ENCODE measurements at places on chromosomes 1 and 21.

DNA sequence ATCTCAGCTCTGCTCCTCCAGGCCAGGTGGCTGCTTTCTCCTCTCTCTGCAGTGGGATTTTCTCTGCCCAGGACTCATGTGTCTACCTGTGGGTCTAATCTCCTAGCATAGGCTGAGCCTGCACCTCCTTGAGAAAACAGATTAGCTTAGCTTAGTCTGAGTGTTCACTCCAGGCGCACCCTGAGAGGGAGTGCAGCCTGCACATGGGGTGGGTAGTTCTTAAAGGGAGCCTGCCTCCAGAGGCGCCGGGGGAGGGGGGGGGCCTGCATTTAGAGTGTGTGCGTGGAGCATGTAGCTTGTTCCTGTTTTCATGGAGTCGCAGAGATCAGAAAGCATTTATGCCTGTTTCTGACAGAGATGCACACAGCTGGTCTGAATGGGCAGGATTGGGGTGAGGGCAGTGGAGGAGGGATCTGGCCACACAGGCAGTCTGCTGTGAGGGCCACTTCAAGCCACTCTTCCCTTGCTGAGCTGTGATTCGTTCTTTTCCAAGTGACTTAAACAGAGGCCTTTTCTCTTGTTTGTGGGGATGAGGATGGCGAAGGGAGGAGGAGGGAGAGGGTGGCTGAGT lies 45.2 kb downstream of the GALNT2 start:
- no peak for DNase-seq

GRCh38 chr1:30605441-30605920 lies 117.9 kb downstream of the MATN1 start:
- DNase-seq: no peak

GRCh38 chr1:202023001-202023433 lies 12.6 kb downstream of the ELF3 start:
- no peak for DNase-seq

GRCh38 chr1:237690656-237691055 lies 200.1 kb downstream of the ZP4 start:
- no peak for DNase-seq

DNA sequence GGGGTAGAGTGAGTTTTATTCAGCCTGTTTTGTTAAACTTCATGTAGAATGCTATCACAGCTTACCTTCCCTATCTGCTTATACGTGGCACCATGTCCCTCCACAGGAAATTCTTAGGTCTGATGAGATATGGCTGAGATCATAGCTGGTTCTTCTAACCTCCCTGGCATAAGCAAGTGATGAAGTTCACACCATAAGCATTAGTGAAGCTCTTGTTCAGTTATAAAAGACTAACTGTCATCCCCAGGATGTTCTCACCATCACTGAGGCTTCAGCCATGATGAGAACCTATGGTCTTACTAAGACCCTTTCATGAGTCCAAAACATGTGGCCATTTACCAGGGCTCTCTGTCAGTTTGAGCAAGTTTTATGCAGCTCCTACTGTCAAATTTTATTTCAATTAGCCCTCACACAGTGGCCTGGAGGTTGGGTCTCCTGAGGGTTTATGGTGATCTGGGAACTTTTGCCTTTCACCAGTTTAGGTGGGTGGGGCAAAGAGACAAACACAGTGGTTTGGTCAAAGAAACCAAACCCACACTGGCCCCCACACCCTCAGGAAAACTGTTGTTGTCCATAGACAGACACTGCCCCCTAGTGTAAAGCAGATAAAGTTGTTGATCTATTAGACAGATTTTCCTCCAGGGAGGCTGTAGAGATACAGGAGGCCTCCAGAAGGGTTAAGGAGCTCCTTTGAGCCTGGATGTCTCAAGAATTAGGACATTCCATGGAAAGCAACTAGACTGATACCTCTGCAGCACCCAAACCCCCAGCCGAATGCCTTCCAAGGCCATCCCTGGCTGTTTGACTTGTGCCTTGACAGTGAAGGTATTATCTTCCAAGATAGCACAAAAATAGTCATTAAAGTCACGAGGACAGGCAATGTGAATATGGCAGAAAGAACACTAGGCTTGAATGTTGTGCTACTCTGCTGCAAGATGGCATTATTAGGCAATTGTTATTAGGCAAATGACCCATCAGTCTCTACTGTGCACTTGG lies 5.0 kb downstream of the SLC22A15 start:
- DNase-seq: no peak

- DNase-seq: no peak
Observed at GRCh38 chr21:32457962-32458361, 45.5 kb downstream of the EVA1C start.

GRCh38 chr1:43430831-43431230 lies 22.9 kb downstream of the HYI start:
- no peak for DNase-seq

DNA sequence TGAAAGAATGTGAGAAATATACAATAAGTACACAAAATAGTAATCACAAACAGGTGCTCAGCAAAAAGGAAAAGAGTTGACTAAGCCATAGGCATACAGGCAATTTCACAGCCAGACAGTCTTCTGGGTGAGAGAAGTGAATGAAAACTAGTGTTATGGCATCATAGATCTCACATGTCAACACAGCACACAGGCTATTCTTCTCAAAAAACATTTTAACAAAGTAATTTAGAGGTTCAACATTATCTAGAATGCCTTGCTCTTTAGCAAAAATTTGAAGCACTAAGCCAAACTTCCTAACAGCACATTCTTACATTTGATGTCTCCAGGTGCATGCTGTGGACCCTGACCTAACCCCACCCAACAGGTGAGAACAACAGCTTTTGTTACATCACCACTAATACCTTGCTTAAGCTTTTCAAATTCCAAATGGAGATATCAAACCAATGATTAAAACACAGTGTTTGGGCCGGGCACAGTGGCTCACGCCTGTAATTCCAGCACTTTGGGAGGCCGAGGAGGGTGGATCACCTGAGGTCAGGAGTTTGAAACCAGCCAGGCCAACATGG lies 30.5 kb downstream of the OTUD7B start:
- no peak for DNase-seq

GRCh38 chr1:77489910-77490309 lies 192.5 kb downstream of the ZZZ3 start:
- no peak for DNase-seq

GRCh38 chr21:24594082-24594481 lies 1013.2 kb downstream of the MRPL39 start:
- no peak for DNase-seq

DNA sequence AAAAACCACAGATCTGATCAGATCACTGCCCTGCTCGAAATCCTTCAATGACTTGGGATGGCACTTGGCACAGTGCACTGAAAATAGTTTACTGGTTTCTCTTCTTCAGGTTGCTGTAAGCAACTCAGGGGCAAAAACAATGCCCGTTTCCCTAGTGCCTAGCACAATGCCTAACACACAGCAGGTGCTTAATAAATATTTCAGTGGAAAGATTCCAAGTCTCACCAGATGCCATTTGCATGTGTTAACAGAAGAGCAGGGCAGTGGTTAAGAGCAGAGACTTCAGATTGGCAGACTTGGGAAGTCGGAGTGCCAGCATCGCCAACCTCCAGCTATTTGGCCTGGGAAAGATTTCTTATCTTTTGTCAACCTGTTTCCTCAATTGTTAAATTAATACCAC lies 10.9 kb upstream of the METTL25B start:
- DNase-seq: no peak

- DNase-seq: peak; percentile 33
Observed at GRCh38 chr1:231866392-231867331, 240.1 kb downstream of the DISC1 start.

- no peak for DNase-seq
Observed at GRCh38 chr21:43944078-43944633, 68.0 kb upstream of the TRAPPC10 start.

GRCh38 chr21:31798842-31799704 lies 67.2 kb upstream of the SCAF4 start:
- no peak for DNase-seq

DNA sequence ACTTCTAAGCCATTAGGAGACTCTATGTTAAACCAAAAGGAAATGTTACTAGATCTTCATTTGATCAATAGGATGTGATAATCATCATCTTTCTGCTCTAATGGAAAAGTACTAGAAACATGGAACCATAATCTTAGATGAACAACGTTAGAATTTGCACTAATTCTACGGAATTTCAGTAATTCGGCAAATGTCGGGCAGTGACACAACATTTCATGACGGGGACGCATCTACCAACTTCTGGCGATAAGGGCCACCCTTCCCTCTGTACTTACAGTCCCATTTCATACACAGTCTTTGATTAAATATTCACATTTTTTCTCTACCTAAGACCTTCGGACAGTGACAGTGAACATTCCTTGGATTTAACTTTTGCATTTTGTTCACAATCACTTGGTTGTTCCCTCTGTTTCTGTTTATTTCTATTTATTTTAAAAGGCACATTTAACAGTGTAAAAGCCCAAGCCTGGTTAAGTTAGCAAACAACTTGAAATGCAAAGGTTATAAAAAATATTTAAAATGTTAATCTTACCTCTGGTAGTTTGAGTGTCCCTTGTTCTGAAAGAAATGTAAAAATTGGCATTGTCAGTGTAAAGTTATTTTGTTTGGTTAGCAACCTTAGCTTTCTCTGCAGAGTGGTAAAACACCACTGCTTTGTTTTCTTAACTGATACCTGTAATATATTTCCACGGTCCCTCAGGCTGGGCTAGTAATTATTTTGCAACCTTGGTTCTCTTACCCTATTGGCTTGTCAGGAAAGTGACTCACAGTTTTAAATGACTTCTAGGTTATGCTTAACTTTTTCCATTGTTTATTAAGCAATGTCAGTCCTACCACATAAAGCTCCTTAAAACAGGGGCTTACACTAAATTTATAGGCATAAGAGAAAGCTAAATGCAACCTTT lies 276.9 kb downstream of the VAV3 start:
- DNase-seq: no peak

DNA sequence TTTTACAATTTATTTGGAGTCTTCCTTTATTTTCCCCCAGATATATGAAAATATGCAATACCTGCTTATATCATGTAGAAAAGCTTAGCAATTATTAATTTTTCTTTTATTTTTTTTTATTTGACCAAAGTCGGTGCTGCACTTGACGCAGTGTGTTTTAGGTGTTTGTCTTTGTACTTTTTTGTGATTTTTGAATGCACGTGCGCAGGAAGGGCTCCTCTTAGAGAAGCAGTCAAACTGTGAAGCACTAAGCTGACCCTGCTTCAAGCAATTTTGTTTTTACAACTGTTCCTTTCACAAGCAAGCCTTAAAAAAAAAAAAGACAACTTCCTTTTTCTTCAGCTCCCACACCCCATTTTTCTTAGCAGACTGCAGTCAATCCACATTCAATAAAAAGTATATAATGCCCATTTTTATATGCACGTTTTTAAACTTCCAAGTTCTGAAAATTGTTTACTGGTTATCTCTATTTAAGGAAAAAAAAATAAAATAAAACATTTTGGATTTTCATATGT lies 267.4 kb downstream of the TM2D1 start:
- no peak for DNase-seq

GRCh38 chr21:33824156-33824941 lies 91.3 kb downstream of the ATP5PO start:
- DNase-seq: no peak

GRCh38 chr1:153587314-153587713 lies 21.7 kb upstream of the S100A2 start:
- no peak for DNase-seq

DNA sequence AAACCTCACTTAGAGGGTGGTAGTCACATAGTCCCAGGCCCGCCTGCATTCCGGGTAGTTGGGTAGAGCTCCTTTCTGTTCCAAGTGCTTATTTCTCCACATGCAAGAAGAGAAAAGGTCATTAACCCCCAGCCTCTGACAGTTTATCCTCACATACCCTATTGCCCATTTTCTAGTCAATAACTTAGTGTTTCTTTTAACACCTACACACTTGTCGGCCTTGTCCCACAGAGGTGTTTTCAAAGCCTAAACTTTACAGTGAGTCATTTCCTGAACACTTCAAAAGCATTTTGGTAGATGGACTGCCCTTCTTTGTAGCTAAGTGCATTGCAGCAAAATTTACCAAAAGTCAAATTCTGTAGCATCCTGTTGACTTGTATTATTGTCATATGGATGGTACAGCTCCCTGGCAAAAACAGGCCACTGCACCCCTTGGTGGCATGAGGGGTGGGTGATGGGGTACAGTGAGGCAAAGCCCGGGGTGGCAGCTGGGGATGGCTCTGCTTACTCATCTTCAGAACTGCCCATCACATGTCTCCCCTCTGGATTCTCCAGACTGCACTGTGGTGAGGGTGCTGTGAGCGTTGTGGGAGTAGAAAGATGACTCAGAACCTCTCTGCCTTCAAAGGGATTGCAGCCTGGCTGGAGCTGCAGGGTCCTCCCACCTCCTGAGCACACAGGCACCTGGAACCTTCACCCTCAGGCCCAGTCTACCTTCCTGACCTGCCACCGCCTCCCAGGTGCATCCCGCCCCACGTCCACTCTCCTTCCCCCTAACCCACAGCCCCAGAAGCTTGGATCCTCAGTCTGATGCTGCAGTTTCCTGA lies 45.8 kb upstream of the DMRTB1 start:
- DNase-seq: no peak

DNA sequence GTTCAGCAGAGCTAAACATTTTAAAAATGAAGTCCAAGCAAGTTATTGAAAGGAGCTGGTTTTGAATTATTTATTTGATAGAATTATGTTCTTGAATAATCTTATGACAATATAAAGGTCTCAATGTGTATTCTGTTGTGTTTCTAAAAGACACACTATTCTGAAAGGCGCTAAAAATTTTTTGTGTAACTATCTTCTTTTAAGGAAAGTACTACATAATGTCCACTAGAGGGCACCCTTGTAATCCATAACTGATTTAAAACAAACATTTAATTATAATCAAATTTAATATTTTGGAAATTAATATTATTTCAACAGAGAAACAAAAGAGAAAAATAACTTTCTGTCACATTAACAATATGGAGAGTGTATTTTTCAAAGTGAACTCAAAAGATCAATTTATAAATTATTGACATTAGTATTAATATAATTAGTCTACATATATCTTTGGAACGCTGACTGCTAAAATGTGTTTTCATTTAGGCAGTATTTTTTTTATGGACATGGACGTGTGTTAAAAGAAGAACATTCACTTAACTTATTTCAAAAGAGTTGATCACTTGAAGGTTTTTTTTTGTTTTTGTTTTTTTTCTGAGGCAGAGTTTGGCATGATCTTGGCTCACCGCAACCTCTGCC lies 248.4 kb downstream of the DENND1B start:
- DNase-seq: no peak

DNA sequence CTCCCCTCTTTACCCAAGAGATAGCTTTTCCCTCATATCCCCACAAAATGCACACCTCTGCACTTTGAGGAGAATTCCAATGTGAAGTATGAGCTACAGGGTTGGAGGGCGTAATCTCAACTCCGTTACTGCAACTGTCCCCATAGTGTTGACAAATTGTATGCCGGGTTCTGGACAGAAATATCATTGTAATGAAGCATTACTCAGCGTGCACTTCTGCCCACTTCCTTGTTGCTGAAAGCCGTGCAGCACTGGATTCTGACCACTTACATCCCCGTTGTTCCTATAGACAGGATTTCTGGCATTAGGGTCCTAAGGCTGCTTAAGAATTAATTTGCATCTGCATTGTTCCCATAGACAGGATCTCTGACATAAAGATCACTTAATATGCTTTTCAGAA lies 205.6 kb downstream of the RHOU start:
- no peak for DNase-seq

GRCh38 chr21:35138665-35139381 lies 89.7 kb upstream of the RUNX1 start:
- peak; percentile 22 for DNase-seq

- DNase-seq: no peak
Observed at GRCh38 chr1:217313096-217313495, 317.8 kb downstream of the GPATCH2 start.
